ENCODE measurements at places on chromosomes 6 and 20. TPM values are rescaled to one million over a fixed set of nuclear protein-coding genes. Genes with fewer than 3 reads are reported as not detected.

ZBTB46 gene
- 20.7 TPM for total RNA-seq

ANGPT4 gene
- total RNA-seq, result 0.04 TPM

SLC44A4 gene
- total RNA-seq, result 0.18 TPM

DEFB132 gene
- total RNA-seq, result not detected

C6orf163 gene
- total RNA-seq, result 3.8 TPM

PPP1R3D gene
- total RNA-seq, result 5.2 TPM

TEAD3 gene
- 20.6 TPM for total RNA-seq

CRYBG1 gene
- 2.8 TPM for total RNA-seq

SLCO4A1 gene
- total RNA-seq, result 0.53 TPM

KCNB1 gene
- 2.7 TPM for total RNA-seq

MEA1 gene
- 59.6 TPM for total RNA-seq

PI16 gene
- total RNA-seq, result 65.7 TPM

CTNNBL1 gene
- total RNA-seq, result 21.9 TPM

BMP6 gene
- total RNA-seq, result 1.3 TPM

BIRC7 gene
- 0.13 TPM for total RNA-seq

LAMA5 gene
- 30.9 TPM for total RNA-seq

RAMACL gene
- total RNA-seq, result 0.71 TPM

TFAP2B gene
- under 0.01 TPM for total RNA-seq

HLA-DOB gene
- total RNA-seq, result 0.09 TPM

GPR63 gene
- total RNA-seq, result 2.6 TPM

CRISP2 gene
- not detected for total RNA-seq

ENPP4 gene
- total RNA-seq, result 35.4 TPM

SMPDL3A gene
- 10.2 TPM for total RNA-seq

DZANK1 gene
- 1.5 TPM for total RNA-seq

OR2J3 gene
- total RNA-seq, result not detected

HEY2 gene
- 6.1 TPM for total RNA-seq

C6orf89 gene
- 35.5 TPM for total RNA-seq

KCNS1 gene
- 0.04 TPM for total RNA-seq

ARMC2 gene
- 3.6 TPM for total RNA-seq

GPR6 gene
- total RNA-seq, result not detected

GNRH2 gene
- 0.13 TPM for total RNA-seq

CDSN gene
- not detected for total RNA-seq

MPIG6B gene
- total RNA-seq, result 0.09 TPM

FANCE gene
- total RNA-seq, result 22.3 TPM

SAMD10 gene
- total RNA-seq, result 1.5 TPM

SLC22A16 gene
- 0.22 TPM for total RNA-seq

TSBP1 gene
- total RNA-seq, result not detected

BPIFA2 gene
- total RNA-seq, result not detected

HLA-DQB1 gene
- total RNA-seq, result 3.8 TPM

SIM1 gene
- 2.4 TPM for total RNA-seq

PHACTR3 gene
- 7.0 TPM for total RNA-seq

C6orf52 gene
- total RNA-seq, result 2.7 TPM

ILRUN gene
- total RNA-seq, result 46.9 TPM

CYP39A1 gene
- total RNA-seq, result 2.9 TPM

HCRTR2 gene
- not detected for total RNA-seq

AVP gene
- total RNA-seq, result 0.18 TPM

C4A gene
- 13.0 TPM for total RNA-seq

MYH7B gene
- total RNA-seq, result 21.7 TPM

SGK1 gene
- 24.2 TPM for total RNA-seq

FHL5 gene
- total RNA-seq, result 2.0 TPM

RIPOR3 gene
- 5.0 TPM for total RNA-seq

TFAP2A gene
- 0.13 TPM for total RNA-seq

PRPH2 gene
- 5.3 TPM for total RNA-seq

ECT2L gene
- total RNA-seq, result 0.09 TPM
